ENCODE measurements at places on chromosomes 7 and 10.

GRCh38 chr7:30468791-30469190, 9.8 kb downstream of the NOD1 start:
- no peak for DNase-seq

- no peak for DNase-seq
These were observed 13.5 kb downstream of the GHITM start for GRCh38 chr10:84152769-84153168.

DNA sequence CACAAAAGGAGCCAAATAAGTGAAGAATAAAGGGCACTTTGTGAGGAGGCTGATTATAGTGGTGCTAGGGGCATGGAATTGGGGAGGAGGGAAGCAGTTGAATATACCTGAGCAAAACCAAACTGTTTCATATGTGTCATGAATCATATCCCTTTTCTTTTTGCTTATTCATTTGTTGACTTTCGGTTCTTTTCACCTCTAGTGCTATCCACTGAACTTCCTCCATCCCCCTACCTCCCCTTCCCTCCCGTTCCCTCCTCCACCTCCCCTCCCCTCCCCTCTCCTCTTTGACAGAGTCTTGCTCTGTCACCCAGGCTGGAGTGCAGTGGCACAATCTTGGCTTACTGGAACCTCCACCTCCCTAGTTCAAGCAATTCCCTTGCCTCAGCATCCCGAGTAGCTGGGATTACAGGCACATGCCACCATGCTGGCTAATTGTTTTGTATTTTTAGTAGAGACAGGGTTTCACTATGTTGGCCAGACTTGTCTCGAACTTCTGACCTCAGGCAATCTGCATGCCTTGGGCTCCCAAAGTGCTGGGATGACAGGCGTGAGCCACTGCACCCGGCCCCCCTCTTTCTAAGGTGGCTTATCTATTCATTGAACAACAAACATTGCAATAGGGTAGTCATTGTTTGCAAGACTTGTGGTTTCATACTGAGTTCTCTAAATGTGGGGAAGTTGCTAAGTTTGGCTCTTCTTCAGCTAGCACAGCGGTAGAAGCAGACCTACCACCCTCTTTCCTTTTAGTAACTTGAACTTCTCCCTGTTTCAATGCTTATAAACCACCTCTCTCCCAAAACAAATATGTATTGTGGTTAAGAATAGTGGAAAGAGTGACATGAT, 150.4 kb upstream of the PRPS1L1 start:
- peak; percentile 66 for DNase-seq

DNA sequence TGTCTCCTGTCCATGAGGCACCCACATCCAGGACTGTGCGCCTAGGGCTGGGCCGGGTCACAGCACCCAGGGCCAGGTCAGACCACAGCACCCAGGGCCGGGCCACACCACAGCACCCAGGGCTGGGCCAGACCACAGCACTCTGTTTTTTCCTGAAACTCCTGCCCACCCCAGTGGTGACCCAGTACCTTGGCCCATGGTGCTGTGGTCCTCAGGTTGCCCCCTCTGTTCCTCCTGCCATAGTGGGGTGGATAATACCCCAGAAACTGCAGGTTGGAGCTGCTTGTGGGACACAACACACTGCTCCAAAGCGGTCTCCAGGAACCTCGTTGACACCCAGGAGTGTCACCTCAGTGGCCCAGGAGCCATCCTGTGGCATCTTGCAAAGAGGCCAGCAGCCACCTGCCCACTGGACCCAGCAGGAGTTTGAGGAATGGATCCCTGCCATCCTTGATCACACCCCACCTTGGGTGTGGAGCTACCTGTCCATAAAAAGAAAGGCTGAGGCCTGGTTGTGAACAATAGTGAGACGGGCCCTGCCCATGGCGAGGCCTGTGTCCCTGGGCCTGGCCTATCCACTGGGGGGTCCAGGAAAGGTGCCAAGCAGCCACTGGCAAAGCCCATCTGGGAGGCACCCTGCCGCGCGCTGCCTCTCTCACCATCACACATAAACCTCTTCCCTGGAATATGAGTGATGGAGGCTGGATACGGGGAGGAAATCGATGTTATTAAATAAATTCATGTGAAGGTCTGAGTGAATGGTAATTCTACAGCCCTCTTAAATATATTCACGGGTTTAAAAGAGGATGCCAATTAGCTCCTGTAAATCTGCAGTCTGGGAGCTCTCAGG, 89.0 kb downstream of the NKX6-2 start:
- DNase-seq: no peak

- no peak for DNase-seq
These were observed 27.4 kb upstream of the GRID1 start for GRCh38 chr10:86393862-86394455.

GRCh38 chr7:87599336-87599735, 1.3 kb downstream of the ABCB1 start:
- no peak for DNase-seq

- DNase-seq: no peak
These were observed 213.0 kb upstream of the CHRM2 start for GRCh38 chr7:136655414-136655813.

DNA sequence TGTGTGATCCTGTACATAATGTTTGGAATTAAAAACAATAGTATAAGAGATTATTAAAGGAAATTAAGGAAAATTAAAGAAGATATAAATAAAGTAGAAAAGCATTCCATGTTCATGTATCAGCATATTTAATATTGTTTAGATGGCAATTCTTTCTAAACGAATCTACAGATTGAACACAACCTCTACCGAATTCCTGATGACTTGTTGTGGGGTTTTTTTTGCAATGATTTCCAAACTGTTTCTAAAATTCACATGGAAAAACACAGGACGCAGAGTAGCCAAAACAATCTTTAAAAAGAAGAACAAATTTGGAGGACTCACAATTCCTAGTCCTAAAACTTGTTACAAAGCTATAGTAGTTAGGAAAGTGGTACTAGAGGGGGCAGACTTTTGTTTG, 573.4 kb upstream of the IGFBP3 start:
- no peak for DNase-seq

- no peak for DNase-seq
These were observed 867.3 kb upstream of the AUTS2 start for GRCh38 chr7:68730964-68731363.

DNA sequence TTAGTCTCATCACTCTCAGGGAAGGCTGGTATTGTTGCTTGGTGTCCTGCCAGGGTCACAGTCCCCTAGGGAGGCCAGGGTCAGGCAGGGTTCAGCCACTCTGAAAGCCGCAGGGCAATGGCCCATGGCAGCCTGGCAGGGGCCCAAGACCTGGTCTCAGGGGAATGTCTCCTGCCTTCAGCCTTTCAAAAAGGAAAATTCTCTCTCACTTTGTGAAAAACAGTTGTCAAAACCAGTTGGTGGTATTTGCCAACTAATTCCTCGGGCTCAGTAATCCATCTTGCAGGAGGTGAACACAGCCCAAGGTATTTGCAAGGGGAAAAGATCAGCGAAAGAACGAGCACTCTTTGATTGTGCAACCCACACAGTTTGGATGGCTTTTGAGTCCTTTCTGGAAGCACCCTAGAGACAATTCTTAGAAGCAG, 101.5 kb downstream of the JCAD start:
- no peak for DNase-seq

GRCh38 chr10:101575580-101576210, 12.4 kb downstream of the POLL start:
- no peak for DNase-seq

DNA sequence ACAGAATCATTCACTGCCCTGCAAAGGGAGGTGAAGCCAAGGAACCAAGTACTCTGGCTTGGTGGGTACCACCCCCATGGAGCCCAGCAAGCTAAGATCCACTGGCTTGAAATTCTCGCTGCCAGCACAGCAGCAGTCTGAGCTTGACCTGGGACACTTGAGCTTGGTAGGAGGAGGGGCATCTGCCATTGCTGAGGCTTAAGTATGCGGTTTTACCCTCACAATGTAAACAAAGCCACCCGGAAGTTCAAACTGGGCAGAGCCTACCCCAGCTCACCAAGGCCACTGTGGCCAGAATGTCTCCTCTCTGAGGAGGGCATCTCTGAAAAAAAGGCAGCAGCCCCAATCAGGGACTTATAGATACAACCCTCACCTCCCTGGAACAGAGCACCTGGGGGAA, 1050.0 kb upstream of the GHITM start:
- DNase-seq: no peak

DNA sequence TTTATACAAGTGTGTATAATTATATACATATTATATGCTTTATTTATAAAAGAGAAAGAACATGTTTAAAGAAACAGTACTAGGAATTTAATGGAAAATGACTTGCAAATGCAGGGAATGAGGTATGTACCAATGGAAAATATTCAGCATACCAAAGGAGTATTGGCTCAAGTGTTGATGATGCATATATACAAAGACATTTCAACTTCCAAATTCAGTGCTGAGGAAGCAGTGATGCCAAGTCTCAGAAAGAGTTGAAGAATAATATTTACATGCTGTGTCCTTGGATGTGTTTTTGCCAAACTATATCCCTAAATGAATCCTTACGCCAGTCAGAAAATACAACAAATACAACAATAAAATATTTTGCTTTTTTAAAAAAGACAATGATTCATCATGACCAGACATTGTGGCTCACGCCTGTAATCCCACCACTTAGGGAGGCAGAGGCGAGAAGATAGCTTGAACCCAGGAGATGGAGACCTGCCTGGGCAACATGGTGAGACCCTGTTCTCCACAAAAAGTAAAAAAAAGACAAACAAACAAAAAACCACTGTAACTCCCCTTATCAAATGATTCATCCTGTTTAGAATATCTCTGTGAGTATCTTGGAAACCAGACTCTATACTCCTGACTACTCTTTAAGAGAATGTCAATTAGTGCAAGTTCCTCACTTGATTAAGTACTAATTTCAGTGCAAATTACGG, 157.2 kb downstream of the CHRM2 start:
- DNase-seq: no peak

DNA sequence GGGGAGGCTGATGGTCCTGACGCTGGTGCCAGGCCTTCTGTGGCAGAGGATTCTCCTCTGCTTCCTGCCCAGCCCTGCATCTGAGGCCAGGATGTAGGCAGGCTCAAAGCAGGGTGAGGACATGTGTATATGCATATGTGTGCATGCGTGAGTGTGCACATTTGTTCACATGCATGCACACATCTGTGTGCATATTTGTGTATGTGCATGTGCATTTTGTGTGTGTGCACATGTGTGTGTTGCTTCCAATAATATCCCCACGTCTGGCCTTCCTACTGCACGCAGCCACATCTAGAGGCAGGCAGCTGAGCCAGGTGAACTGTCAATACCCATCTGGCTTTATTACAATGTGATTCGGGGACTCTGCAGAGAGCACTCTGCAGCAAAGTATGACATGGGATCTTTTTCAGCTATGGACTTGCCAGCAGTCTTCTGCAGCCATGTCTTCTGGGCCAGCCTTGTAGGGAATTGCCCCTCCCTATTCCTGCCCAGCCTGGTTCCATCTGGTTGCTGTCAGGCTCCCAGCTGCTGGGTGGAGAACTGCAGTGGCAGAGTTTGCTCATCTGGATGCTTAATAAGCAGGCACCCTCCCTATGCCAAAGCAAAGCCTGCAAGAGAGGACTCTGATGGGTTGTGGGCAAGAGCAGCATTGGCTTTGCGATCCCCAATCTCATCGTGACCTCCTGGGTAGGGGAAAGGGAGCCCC, 140.7 kb downstream of the PFKFB3 start:
- DNase-seq: no peak

- no peak for DNase-seq
These were observed 17.4 kb upstream of the ASZ1 start for GRCh38 chr7:117444646-117445045.

DNA sequence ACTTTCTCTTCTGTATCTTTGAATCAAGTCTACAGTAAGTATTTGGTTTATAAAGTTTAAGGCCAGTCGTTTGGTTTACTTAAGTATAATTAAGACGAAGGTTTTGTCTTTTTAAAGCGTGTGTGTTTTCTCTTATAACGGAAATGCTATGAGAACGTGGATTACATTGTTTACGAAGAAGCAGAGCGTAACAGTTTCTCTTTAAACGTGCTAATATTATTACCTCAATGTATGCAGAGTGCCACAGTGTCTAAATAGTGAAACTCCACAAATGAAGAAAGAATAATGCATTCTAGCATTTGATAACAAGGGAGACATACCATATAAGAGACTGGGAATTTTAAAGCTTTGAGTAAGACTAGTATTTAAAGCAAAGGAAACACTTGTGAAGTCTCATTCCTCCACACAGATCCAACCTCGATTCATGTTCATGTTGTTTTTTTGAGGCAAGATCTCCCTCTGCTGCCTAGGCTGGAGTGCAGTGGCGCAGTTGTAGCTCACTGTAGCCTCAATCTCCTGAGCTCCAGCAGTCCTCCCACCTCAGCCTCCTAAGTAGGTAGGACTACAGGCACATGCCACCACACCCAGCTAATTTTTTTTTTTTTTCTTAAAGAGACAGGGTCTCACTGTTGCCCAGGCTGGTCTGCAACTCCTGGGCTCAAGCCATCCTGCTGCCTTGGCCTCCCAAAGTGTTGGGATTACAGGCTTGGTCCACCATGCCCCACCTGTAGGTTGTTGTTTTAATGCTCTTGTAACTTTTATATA, 75.1 kb downstream of the ANKRD61 start:
- DNase-seq: peak; percentile 44

- peak; percentile 16 for DNase-seq
These were observed 1040.2 kb upstream of the SORCS1 start for GRCh38 chr10:108204528-108205305.

DNA sequence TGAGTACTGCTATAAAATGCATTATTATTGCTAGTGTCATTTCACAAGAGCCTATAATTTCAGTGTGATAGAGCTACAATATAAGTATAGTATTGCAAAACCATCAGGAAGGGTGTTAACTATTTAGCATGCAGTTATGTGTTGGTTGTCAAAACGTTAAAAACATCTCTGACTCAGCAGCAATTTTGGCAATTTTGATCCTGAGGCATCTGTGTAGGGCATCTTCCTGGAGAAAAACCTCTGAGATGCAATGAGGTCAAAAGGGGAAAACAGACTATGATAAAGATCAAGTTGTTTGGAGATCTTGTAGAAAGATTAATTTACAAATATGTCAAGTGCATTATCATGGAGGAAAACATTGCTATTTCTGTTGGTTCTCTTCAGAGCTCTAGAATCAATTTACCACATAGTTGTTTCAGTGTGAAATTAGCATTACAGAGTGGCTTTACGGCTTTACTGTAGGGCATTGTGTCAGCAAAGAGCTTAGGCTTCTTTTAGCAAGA, 5.3 kb downstream of the CFTR start:
- no peak for DNase-seq

- no peak for DNase-seq
These were observed 153.7 kb downstream of the CREB5 start for GRCh38 chr7:28565980-28566379.

DNA sequence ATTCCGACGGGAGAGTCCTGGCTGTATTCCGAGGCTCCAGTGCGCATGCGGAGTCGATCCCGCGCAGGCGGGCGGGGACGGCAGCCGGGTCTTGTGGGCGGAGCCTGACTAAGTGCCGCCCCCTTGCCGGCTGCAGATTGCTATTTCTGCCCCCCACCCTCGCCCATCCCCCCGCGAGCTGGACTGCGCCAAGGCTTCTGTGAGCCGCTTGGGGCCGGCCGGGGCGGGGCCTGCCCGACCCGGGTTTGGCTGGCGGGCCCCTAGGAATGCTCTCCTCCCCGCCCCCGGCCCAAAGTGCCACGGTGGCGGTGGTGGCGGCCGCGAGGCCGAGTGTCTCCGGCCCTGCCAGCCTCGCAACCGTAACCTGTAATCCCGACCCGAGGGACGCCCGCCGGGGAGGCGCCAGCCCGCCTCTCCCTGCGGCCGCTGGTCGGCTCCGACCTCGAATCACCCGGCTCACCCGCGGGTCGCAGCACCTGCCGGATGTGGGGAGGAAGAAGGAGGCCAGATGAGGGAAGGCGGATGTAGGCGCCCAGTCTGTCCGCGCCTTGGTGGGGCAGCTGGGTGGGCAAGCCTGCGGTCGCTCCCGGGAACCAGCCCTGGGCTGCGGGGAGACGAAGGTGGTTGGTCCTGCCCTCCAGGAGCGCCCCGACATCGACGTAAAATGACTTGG, 702 bp upstream of the KAZALD1 start:
- peak; percentile 94 for DNase-seq
